ENCODE measurements at places on chromosomes 13 and 19.
A peak's percentile ranks its signal among the peaks of the same experiment; 100 is the strongest.

GRCh38 chr19:2775556-2776430, 7.3 kb downstream of the SGTA start:
- no peak for DNase-seq

DNA sequence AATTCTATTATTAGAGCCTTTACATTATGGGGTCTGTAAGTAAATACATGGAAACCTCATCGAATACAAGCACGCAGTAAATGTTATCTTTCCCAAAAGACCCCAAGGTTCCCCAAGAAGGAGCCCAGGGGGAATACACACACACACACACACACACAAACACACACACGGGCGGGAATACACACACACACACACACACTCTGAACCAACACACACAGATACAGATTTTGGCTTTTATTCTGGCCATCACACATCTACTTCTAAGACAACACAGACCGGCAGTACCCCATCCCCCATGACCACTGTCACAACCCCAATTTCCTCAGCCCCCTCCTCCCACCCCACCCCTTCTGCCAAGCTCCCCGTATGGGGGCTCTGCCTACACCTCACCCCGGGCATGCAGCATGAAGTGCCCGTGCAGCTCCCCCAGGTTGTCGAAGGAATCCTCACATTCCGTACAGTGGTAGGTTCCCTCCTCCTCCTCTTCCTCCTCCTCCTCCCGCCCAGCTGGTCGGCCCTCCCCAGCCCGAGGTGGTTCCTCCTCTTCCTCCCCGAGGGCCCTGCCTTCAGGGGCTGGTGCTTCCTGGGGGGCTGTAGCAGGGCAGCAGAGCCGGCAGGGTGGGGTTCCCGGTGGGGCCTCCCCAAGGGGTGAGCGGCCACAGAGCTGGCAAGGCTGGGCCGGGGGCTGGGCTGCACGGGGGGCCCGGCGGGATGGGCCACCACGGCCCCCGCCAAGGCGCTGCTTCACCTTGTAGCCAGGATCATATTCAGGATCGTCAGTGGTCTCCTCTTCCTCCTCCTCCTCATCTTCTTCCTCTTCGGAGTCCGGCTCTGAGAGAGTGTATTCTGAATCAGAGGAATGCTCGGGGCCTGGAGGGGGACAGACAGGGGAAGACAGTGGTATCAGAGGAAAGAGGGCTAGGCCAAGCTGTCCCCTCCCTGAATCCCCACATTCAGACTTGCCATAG, 4.4 kb upstream of the SRRM5 start:
- DNase-seq, result no peak

DNA sequence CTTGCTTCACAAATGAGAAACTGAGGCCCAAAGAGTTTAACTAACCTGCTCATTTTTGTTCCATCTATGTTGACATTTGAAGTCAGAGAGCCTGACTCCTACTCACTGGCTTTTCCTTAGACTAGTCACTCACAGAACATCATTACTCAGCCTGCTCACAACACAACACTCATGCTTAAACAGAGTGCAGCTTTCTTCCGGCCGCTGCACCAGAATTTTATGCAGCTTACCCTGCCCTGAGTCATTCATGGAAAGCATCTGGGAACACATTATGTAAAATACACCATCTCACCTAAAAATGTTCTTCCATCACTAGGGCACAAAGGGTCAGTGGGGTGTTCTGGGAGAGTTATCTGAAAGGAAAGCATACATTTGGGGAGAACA, 303.4 kb downstream of the SPRY2 start:
- DNase-seq, result peak; percentile 90

GRCh38 chr19:23283925-23284324, 33.7 kb upstream of the ZNF724 start:
- no peak for DNase-seq
